ENCODE measurements at places on chromosomes 16 and 17. TPM values are rescaled to one million over a fixed set of nuclear protein-coding genes. Genes with fewer than 3 reads are reported as not detected.

DNA sequence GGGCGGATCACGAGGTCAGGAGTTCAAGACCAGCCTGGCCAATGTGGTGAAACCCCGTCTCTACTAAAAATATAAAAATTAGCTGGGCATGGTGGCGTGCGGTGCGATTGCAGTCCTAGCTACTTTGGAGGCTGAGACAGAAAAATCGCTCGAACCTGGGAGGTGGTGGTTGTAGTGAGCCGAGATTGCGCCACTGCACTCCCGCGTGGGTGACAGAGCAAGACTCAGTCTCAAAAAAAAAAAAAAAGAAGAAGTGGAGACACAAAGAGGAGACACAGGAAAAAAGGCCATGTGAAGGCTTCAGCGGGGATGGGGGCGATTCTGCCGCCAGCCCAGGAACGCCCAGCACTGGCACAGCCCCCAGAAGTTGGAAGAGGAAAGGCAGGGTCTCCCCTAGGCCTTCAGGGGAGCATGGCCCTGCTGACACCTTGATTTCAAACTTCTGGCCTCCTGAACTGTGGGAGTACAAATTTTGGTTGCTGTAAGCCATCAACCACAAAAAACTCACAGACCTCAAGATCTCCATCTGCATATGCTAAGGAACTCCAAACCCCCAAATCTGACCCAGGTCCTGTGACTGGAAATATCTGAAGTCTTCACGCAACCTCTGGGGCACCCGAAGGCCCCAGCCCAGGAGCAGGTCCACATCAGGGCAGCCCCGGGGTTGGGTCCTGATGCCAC is 7.0 kb downstream of the SGSH start:
- no peak for DNase-seq

DNA sequence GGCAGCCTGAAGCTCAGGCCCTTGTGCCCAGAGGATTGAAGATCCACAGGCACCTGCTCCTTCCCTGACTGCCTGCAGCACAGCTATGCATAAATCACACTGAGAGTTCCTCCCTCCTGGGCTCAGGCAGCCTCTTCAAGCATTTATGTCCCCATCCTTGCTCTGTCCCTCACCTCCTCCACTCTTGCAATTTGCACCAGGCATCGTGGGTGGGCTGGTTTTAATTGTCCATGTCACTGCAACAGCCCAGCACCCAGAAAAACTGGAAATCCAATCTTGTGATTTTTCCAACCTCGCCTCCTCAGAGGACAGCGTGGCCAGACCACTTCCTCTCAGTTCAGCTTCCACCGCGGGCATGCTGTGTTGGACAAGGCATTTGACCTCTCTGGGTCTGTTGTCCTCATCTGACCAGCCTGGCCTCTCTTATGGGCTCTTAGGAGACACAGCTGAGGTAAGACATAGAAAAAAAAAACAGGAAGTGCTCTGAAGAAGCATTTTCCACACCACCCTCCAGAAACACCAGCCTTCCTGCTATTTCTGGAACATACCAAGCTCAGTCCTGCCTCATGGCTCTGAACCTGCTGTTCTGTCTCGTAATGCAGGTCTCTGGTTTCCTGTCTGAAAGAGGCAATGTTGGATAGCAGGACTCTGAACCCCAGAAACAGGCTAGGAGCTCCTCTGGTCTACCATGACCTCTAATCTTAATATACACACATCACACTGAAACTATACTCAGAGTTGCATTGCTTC is 8.3 kb downstream of the TMEM114 start:
- DNase-seq, result no peak

GRCh38 chr17:614653-615546 is 99.7 kb downstream of the VPS53 start:
- no peak for DNase-seq

GRCh38 chr16:57600048-57600835 is 28.2 kb upstream of the ADGRG1 start:
- DNase-seq, result no peak

DNA sequence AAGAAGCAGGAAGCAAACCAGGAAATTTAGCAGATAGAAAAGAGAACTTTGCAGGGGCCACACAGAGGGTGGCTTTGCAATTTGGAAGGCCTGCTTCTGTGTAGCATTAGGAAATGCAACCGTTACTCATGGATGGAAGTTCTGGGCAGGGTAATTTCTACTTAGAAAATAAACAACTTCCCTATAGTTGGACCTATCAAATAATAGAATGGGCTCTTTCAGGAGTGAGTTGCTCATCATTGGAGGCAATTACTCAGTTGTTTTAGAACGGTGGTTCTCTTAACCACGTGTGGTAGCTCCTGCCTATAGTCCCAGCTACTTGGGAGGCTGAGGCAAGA is 25.8 kb upstream of the HS3ST2 start:
- DNase-seq, result no peak

DNA sequence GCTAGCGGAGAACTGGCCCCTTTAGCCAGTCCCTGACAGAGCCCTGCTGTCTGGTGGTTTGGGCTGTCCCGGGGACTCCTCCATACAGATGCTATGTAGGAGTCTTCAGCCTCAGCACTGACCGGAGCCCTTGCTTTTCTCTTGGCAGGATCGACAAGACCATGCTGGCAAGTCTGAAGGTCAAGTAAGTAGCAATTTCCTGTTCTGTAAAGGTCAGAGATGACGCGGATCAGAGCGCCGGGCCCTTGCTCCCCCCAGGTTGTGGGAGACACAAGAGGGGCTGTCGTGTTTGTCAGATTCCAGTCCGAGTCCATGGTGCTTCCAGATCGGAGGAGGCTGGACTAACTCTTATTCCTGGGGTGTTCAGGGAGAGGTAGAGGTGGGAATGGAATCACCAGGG is 4.1 kb downstream of the RAP1GAP2 start:
- no peak for DNase-seq

DNA sequence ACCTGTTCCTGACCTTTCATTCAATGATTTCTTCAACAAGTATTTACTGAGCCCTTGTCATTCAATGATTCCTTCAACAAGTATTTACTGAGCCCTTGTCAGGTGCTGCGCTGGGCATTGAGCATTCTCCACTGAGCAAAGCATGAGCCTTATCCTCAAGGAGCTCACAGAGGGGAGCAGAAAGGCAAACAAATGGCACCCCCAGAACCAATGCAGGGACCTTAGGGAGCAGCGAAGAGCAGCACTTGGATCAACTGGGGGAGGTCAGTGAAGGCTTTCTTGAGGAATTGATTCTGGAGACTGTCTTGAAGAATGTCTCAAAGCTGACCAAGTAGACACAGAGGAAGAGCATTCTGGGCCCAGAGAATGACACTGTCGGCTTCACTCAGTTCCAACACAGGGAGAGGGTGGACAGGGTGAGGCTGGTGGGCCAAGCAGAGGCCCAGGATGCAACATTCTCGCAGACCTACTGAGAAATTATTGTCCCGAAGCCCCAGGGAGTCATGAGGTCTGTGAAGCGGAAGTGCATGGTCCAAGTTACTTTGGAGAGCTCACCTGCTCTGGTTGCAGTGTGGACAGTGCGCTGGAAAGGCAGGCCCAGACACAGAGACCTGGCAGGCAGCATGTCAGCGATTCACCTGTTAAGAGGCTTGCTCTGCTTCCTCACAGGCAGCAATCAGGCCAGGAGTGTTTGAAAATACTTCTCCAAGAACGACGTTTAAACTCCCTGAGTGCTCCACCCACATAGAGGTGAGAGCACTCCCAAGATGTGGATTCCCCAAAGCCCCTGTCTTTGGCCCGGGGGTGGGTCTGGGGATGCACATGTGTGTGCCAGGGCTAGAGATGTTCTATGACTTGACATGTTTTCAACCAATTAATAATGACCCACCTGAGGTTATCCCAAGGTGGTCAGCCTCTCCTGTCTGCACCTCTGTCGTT is 3.2 kb upstream of the MPO start:
- DNase-seq, result no peak

DNA sequence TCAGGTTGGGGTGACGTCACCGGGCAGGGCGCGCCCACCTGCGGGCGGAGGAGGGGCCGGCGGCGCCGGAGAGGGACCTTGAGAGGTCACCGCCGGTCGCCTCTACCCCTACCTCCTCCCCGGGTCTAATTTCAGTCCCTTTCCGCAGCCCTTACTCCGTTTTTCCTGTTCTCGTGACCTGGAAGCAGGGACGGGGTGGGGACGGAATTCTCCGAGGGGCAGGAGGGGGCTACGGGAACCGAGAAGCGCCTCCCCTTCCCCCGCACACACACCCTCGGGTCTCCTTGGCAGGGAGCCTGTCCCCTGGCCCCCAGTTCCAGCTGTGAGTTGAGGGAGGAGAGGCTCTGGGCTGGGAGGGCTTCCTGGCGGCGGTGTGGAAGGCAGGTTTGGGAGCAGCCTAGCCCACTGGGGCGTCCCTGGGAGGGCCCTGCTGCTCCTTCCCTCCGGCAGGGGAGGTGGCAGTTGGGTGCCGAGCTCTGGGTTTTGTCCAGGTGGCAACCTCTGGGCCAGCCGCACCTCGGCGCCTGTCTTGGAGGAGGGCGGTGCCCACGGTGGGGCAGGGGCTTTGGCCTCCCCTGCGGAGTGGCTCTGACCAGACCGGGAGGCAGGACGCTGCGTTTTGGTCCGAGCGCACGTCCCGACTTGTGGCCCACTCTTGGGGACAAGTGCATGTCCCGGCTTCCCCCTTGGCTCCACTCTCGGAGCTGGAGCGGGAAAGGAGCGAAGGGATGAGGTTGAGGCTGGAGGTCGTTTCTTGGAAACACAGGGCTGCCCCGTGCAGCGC is 773 bp downstream of the SYNGR3 start:
- no peak for DNase-seq

GRCh38 chr17:38325221-38325851 is 18.4 kb downstream of the GPR179 start:
- DNase-seq, result no peak

DNA sequence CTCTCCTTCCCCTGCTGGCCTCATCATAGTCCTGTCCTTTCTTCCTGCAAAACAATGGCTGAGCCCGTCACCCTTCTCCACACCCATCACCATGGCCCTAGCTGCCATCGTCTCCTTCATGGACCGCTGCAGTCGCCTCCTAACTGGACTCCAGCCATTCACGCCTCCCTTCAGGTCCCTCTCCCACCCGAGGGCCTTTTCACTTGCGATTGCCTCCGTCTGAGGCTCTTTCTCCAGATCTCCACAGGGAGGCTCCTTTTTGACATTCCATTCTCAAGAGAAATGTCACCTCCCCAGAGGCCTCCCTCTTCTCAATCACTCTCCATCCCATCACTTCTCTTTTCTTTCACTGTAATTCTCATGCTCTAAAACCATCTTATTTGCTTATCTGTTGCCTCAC is 23.5 kb downstream of the GSG1L start:
- DNase-seq, result no peak

- DNase-seq, result no peak
These were observed 10.7 kb downstream of the SGSM2 start for GRCh38 chr17:2347805-2348685.

- DNase-seq, result no peak
These were observed 1.4 kb downstream of the PLD6 start for GRCh38 chr17:17204635-17205231.

GRCh38 chr17:61996916-61997605 is 68.0 kb downstream of the MED13 start:
- DNase-seq, result no peak

GRCh38 chr17:17740615-17741348 is 59.5 kb downstream of the RAI1 start:
- no peak for DNase-seq

DNA sequence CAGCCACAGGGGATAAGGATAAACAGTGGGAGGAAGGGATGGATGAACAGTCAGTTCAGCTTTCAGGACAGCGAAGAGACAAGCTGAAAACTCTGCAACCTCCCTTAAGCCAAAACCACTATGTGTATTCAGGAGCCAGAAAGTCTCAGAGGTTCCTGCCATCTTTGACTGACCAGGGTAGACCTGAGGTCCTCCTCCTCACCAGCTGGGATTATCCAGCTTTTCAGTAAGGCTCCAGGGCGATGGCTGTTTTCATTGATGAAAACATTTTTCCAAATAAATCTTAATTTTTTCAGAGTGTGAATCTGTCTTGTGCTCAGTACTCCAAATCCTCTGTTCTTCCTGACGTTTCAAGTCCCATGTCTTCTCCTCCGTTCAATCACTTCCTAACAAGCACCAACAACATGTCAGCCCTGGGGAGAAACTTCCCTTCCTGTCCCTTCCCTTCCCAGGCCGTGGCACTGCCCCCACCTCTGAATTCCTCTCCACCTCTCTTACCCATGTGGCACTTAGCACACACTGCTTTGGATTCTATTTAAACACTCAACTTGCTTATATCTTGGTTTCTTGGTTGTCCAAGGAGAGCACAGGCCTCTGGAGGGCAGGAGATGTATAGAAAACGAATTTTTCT is 5.2 kb downstream of the HSDL1 start:
- no peak for DNase-seq

RCVRN gene
- 0.10 TPM for total RNA-seq

B4GALNT2 gene
- 1.3 TPM for total RNA-seq

CD300H gene
- total RNA-seq, result 0.79 TPM

KRTAP4-3 gene
- total RNA-seq, result 2.0 TPM
